ENCODE measurements at places on chromosomes 2 and 18.

GRCh38 chr2:16643099-16643498, 22.5 kb downstream of the CYRIA start:
- DNase-seq = no peak

- DNase-seq = no peak
Observed at GRCh38 chr2:186653511-186653910, 40.3 kb upstream of the FAM171B start.

- DNase-seq = no peak
Observed at GRCh38 chr2:12606472-12607000, 110.2 kb upstream of the TRIB2 start.

DNA sequence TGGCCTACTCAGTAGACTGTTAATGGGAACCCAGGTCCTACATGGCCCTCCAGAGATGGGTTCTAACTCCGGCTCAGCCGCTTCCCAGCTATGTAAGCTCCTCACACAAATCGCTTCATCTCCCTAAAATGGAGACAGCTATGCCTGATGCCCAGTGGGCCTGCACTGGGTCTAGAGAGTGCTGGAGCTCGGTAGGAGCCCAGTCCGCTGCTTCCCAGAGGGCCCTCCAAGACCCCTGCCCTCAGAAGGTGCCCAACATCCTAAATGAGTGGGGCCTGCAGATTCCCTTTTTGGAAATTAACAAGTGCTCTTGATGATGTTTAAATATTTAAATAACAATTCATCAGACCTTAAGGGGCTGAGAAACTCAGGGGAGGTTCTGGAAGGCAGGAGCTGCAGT, 47.1 kb downstream of the HS1BP3 start:
- DNase-seq = no peak

DNA sequence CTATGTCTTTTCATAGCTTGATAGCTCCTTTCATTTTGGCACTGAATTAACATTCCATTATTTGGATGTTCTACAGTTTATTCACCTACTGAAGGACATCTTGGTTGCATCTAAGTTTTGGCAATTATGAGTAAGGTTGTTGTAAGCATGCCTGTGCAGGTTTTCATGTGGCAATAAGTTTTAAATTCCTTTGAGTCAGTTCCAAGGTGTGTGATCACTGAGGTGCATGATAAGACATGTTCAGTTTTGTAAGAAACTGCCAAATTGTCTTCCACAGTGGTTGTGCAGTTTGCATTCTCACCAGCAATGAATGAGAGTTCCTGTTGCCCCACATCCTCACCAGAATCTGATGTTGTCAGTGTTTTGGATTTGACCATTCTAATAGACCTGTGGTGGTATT, 24.2 kb downstream of the XDH start:
- no peak for DNase-seq

DNA sequence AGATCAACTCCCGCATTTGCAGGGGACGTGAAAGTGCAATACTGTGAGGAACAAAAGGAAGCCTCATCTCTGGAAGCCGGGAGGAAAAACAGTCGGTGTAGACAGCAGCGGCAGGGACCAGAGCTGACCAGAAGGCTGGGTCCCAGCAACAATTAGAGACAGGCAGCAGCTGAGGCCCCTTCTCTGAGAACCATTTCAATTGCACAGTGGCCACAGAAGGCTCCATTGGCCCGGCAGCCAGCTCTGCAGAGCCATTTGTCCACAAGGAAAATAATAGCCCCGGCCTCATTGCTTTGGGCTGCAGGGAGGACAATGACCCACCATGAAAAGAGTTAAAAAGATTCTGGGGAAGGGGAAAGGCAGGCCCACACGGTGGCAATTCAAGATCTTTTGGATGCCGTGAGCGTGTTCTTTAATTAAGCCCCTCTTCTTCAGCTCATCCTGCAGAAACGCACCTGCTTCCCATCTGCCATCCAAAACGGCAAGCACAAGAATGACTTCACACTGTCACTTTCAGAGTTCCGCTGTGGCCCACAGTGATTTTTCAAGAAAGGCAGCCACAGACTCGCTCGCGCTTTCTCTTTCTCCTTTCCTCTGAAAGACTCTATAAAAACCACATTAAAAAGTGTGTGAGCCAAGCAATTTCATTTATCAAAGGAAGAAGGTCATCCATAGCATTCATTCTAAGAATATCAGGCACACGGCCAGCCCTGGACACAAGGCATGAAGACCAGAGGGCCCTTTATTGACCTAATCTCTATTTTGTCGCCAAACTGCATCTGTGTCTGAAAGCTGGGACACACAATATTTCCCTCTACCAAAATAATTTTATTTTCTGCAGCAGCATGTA, 293.6 kb downstream of the SOX11 start:
- no peak for DNase-seq

GRCh38 chr2:15043336-15044058, 411.0 kb downstream of the LRATD1 start:
- DNase-seq = no peak

DNA sequence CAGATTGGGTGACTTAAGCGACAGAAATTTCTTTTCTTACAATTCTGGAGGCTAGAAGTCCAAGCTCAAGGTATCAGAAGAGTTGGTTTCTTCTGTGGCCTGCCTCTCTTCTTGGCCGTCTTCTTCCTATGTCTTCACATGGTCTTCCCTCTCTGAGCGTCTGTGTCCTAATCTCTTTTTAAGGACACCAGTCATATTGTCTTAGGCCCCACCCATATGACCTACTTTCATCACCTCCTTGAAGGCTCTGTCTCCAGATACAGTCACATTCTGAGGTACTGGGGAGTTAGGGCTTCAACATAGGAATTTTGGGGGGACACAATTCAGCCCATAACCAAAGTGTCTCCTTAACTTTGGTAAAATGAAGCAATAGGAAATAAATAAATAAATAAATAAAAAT, 110.9 kb upstream of the EPC2 start:
- DNase-seq = no peak

DNA sequence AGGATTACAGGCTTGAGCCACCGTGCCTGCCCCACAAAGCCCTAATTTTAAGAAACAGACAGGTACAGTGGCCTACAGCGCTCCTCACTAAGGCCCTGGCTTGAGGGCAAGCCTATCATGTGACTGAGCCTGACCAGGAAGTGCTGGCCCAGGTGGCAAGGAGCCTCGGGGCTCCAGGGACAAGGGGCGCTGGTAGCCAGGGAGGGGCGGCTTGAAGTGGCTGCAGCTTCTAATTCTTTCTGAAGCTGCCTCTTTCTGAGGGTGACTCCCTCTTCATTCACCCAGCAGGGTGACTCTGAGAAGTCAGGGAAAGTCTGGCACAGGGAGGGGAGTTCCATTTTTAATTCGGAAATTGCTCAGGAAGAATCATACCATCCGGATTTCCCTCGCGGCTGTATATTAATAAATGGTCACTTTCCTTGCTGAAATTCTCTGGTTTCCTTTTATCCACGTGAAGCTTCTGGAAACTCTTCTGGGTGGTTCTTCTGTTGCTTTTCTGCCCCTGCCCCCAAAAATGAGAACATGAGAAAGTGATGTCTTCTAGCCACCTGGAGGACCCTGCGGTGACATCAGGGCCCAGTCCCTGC, 115.7 kb downstream of the FAM210A start:
- DNase-seq = no peak

DNA sequence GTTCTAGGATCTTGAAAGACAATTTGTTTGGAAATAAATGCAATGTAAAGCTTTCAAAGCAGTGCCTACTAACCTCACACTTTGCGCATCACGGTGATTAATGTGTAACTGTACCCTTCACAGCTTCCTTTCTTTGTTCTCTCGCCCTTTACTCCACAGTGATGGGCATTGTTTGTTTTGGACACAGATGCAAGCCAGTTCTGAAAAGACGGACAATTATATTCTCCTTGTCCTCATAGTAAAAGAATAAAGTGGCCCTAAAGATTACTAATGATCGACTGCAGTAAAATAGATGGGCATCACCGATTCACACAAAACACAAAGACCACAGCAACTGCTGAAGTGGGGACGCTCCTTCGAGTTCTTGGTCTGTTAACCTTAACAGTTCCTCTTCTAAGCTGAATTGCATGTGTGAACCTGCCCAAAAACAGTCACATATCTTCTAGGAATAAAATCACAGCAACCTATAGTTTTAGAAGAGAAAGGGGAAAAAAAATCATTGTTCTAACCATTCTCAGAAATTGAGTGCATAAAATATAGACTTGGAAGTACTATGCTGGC, 7.7 kb downstream of the L3MBTL4 start:
- no peak for DNase-seq

GRCh38 chr2:152585830-152586484, 131.3 kb downstream of the PRPF40A start:
- no peak for DNase-seq

GRCh38 chr2:10230499-10230898, 72.2 kb upstream of the HPCAL1 start:
- no peak for DNase-seq

DNA sequence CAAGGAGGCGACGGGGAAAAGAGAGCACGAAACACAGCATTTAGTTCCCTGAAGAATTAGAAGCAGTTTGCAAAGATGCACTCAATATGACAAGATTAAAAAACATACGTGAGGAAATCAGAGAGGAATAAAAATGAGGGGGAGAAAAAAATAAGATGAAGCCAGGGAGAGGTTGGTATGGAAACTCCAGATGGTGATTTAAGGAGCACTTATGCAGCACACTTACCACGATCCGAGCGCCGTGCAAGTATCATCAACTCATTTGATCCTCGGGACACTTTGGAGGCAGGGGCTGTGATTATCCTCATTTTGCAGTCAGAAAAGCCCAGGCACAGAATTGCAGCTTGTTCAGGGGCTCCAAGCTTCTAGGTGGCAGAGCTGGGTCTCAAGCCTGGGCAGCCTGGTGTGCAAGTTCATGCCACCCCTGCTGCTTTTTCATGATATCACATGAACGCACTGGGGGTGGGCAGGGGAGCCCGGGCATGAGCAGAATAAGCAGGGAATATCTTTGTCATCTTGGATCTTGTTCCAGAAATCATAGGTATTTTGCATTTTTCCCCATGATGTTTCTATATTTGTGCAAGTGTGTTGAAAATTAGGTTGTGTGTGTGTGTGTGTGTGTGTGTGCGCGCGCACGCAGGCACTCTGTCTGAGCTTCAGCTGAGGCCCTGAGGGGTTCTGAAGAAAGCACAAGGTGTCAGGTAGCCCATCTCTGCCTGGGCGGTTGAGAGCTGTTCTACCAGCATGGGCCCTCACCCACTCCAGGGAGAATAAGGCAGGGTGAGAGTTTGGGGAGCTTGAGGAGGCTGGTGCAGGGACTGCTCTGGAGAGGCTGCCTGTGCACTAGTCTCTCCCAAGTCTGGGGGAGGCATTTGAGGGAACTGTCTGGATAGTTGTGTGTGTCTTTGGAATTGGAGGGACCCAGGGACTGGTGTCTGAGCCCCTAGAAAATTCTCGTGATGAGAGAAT, 25.0 kb upstream of the PDIA6 start:
- DNase-seq = no peak

- DNase-seq = no peak
Observed at GRCh38 chr2:235937526-235937925, 230.7 kb downstream of the GBX2 start.

Data from stimulated activated CD4-positive, alpha-beta T cell treated with anti-CD3 and anti-CD28 coated beads, Interleukin-15, amount 100 ng/mL, for 1 hour (primary cell).